Inflammatory macrophage treated with lipopolysaccharide for 1 hour (primary cell): ENCODE measurements at places on chromosomes 16 and 17.

DNA sequence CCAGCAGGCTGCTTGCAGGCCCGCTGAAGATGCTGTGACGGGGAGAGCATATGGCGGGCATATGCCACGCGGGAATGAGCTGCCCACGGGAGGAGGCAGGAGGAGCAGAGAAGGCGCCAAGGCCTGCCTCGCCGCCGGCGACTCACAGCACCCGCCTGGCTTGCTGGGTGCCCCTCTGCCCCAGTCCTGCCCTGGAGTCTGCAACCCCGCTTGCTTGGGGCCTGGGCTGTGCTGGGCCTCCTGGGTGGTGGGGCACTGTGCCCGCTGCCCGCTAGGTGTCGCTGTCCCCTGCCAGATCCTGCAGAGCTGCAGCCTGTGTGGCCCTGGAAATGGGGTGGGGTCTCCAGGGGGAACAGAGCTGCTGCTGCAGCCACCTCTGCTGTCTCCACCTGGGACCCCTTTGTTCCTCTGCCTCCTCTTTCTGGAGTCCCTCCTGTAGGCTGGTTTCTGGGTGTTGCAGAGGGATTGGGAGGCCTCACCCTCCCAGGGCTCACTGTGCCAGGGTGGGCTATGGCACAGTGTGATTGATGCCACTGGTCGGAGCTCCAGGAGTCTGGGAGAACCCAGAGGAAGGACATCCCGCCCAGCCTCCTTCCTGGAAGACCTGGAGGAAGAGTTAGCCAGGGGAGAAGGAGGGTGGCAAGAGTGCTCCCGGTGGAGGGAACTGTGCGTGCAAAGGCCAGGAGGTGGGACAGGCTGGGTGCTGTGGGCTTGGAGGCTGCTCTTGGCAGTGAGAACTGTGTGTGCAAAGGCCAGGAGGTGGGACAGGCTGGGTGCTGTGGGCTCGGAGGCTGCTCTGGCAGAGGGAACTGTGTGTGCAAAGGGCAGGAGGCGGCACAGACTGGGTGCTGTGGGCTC, 141.0 kb upstream of the CIBAR2 start:
- peak; percentile 65 for DNase-seq

GRCh38 chr17:42865638-42866094, 14.7 kb downstream of the AOC3 start:
- no peak for DNase-seq

- no peak for DNase-seq
Observed at GRCh38 chr16:29107299-29107698, 122.4 kb downstream of the LAT start.

GRCh38 chr16:88383401-88384221, 852 bp downstream of the ZNF469 start:
- peak; percentile 22 for DNase-seq

- DNase-seq = peak; percentile 75
Observed at GRCh38 chr16:89365044-89365467, 125.3 kb downstream of the ANKRD11 start.

DNA sequence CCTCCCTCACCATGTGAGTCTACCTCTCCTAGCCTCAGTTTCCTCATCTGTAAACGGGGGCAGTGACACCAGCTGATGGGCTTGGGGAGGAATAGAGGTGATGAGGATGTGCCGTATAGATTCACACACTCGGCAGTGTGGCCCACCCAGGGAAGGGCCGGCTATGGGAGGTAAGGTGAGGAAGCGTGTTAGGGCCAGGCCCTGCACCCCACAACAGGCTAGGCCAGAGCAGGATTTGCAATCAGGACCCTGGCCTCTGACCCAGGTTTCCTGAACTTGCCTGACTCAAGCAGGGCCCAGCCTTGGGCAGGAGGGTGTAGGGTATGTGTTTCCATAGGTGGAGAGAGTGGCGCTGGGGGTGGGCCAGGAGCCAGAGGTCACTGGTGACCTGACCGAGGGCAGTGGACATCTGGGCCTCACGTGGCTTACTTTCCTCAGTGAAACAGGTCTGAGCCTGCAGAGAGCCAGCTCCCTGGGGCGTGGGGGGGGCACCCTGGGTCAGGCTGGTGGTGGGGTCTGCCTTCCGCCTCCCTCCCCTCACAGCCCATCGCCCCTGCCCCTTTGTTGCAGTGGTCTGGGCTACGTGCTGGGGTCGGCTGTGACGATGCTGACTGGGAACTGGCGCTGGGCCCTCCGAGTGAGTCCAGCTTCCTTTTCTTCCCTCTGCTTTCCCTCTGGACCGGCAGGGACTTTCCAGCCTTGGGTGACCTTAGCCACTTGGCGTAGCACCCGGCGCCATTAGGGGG, 12.8 kb downstream of the SPNS3 start:
- DNase-seq = no peak

DNA sequence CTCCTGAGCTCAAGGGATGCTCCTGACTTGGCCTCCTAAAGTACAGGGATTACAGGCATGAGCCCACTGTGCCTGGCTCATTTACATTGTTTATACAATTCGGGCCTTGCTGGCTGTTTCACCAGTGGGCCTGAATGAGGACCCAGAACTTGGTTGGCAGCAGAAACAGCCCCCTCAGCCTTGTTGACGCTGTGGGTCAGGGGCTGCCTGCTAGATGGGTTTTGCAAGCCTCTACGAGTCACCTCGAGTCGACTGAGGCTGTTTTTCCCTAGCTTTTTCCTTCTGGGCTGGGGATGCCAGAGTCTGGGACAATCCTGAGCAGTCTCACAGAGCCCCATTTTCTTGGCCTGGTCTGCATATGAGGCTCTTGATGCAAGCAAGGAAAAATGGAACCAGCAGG, 16.1 kb downstream of the PPL start:
- no peak for DNase-seq

GRCh38 chr16:30136971-30137605, 14.1 kb upstream of the MAPK3 start:
- DNase-seq = peak; percentile 71
